ENCODE measurements at places on chromosomes 1 and 21.

DNA sequence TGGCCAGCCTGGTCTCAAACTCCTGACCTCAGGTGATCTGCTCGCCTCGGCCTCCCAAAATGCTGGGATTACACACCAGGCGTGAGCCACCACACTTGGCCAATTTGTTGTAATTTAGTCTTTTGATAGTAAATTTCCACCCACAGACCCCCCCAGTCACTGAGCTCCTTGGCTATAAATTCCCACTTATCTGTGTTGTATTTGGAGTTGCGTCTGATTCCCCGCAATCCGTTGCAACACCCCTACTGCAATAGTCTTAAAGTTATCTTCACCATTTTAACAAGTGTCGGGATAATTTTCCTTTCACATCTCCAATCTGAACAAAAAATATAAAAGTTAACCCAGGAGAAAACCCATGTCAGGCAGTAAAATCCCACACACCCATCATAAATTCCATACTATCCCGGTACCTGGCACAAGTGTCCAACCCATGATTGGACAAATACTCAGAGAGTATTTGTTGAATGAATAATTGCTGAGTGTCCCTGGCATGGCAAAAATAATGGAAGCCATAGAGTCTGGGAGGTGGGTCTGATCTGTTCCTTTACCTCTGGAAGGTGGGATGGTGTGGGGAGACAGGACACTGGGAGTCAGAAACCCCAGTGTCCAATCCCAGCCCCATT, 9.3 kb upstream of the CNR2 start:
- DNase-seq = no peak

- no peak for DNase-seq
Measured at GRCh38 chr1:15762546-15762945, 4.0 kb downstream of the FBLIM1 start.

DNA sequence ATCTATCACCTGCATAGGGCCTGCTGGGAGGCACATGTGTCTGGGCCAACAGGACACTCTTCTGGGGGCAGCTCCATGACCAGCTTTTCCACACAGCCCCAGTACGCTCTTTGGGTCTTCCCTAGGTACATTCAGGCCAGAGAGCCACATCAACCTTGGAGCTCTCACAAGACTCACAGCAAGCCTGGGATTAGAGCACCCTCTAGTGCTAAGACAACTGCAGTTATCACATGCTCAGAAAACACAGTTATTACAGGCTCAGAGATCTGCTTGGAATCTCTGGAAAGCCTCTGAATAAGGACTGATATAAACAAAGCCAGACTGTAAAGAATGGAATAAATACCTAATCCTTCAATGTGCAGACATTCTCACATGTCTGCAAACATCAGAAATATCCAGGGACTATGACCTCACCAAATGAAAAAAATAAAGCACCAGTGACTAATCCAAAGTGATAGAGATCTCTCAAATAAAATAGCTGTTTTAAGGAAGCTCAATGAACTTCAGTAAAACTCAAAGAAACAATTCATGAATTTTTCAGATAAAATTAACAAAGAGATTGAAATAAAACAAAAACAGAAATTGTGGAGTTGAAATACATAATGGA, 563.9 kb upstream of the NR5A2 start:
- peak; percentile 24 for DNase-seq

DNA sequence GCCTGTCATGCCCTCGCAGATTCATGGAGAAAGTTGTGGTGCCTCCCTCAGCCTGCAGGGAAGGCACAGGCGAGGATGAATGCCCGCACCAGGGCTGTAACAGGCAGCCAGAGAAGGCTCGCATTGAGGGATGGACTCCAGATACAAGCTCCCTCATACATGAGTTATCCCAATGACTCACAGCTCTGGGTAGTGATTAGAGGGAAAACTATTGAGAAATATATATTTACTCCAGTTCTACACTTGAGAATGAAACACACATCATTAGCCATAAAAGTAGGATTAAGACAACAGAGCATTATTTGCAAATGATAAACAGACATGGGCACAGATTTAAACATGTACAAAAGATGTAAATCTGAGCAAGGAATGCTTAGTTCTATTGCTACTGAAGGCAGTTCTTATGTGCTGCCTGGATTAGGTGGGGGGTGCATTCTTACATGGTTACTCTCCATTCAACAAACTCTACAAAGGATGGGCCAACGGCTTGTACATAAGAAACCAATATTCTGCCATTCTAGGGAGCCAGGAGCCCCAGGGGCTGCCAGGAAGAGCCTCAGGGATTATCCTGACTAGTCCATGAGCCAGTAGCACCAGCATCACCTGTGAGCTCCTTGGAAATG, 97.9 kb downstream of the CSMD2 start:
- DNase-seq = no peak

GRCh38 chr1:25904943-25905679, 1.1 kb downstream of the STMN1 start:
- DNase-seq = peak; percentile 63

- DNase-seq = no peak
Measured at GRCh38 chr1:39866767-39867166, 16.5 kb downstream of the TRIT1 start.

DNA sequence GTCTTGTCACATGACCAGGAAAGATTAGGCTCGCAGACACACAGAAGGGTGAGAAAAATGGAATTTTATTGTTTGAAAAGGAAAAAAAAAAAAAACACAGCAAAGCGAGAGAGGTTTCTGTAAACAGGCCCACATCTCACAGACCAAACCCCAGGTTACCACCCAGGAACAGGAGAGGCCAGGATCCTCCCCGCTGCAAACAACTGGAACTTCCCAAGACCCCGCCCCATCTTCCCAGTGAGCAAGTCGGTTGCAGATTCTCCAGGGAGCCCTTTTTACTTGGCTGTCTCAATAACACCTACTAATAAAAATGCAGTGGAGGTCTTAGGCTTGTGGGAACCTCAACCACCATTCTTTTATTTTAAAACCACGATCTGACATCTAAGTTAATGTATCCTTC, 84.7 kb upstream of the ETS2 start:
- no peak for DNase-seq

- DNase-seq = no peak
Measured at GRCh38 chr1:214934045-214934444, 148.5 kb upstream of the KCNK2 start.

GRCh38 chr1:78619803-78620579, at the start of gene IFI44L:
TSS of gene IFI44L (plus strand) at chr1:78620448. CDS start at chr1:78627916, 7,468 bp downstream.
- peak; percentile 89 for DNase-seq

DNA sequence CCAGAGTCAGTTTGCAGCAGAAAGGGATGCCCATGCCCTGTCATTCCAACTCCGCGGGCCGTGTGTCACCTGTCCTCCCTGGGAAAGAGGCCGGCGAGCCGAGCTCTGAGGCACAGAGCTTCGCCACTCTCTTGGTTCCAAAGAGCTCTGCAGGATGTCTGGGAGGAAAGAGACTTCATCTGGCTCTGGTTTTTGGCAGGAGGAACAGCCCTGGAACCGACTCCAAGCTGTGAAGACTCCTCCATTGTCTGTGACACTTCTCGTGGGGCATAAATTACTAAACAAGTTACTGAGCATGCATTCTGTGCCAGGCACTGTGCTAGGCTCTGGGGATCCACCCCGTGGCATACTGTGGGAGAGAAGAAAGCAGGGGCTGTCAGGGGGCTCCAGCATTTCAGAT, 3.9 kb upstream of the FAM151A start:
- no peak for DNase-seq

DNA sequence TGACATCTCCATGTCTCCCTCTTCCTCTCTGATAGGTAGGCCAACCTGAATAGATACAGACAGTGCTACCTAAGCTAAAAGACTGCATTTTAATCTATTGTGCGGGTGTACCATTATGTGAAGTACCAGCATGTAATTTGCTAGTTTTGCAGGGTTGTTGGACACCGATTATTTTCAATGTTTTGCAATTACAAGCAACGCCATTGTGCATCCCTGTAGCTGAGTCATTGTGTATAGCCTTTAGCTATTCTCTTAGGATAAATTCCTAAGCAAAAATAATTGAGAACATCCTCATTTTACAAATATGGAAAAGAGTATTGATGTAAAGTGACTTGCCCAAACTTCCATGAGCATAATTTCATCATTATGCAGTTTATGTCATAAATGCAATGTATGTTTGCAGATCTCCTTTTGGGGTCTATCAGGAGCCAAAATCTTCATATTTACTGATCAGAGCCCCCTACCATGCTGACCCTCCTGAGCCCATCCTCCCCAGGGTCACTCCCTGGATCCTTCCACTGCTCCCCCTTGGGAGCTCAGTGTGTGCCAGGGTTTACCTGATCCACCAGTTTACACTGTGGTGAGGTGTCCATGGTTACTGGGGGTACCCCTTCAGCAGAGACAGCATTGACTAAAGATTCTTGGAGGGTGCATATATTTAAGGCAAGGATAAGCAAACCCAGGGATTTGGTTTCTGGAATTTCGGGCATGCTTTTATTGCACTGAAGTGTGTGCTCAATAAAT, 80.6 kb downstream of the CCDC185 start:
- DNase-seq = no peak

- DNase-seq = no peak
Measured at GRCh38 chr1:25474439-25475047, 43.8 kb downstream of the MACO1 start.

Data from GM12878 (cell line).